ENCODE measurements at places on chromosomes 5 and 9. TPM values are rescaled to one million over a fixed set of nuclear protein-coding genes. Genes with fewer than 3 reads are reported as not detected.

FOXD4 gene
- total RNA-seq: not detected

TAF11L5 gene
- total RNA-seq: not detected

SUSD3 gene
- total RNA-seq: 0.10 TPM

CDH9 gene
- total RNA-seq: not detected

TMOD1 gene
- 0.60 TPM for total RNA-seq

PCAT7 gene
- not detected for total RNA-seq

Measured in mammary microvascular endothelial cell (primary cell).